ENCODE measurements at places on chromosomes 2 and 18.

GRCh38 chr2:28373854-28374253, 18.8 kb upstream of the FOSL2 start:
- DNase-seq = no peak

- DNase-seq = no peak
These were observed 261.3 kb upstream of the CCDC68 start for GRCh38 chr18:55220523-55220922.

DNA sequence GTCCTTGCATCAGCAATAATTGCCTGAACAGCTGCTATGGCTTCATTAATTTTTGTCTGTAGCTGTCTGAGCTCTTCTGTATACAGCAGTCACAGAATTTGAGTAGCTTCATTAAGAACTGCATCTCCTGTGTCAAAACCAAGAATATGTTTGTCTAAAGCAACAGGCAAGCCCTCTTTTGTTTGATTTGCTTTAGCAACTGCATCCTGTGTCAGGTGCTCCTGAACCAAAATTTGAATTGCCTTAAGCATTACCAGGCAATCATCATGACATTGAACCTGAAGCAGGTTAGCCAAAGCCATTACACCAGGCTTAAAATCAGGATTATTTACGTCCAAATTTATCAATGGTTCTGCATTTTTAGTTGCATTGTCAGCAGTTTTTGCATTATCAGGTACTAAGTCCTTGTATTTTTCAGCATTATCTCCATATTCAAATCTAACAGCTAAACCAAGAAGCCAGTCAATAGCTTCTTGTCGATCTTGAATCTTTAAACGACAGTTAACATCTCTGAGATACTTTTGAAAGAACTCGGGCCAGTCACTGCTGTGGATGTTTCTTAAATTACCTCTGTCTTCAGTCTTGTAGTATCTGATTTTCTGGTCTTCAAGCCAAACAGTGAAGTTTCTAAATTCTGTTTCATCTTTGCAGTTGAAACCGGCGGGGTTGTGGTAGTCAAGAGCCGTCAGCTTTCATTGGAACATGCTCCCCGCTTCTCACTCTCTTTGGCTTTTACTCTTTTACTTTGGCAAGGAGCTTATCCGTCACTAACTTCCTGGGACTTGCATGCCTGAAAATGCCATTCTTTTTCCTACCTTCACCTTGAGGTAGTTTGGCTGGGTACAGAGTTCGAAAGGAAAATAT, 42.2 kb downstream of the MERTK start:
- DNase-seq = no peak

DNA sequence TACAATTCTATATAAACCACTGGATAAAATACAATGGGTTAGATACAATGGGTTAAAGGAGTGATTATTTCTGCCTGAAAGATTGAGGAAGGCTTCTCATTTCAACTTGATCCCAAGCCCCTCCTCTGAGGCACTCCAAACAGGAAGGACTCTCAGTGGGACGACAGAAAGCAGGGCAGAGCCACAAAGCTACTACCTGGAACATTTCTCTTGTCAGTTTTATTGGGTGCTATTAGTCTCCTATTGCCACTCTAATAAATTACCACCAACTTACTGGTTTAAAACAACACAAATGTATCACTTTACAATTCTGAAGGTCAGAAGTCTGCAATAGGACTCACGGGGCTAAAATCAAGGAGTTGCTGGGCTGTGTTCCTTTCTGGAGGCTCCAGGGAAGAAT, 146.7 kb downstream of the MREG start:
- no peak for DNase-seq

- no peak for DNase-seq
These were observed 541.7 kb upstream of the RAB6C start for GRCh38 chr2:129437725-129438124.

- no peak for DNase-seq
These were observed 635.4 kb downstream of the EPHA4 start for GRCh38 chr2:220936641-220937197.

Data from stimulated activated CD8-positive, alpha-beta memory T cell treated with anti-CD3 and anti-CD28 coated beads, Interleukin-7, amount 100 ng/mL, for 48 hours (primary cell).